ENCODE measurements at places on chromosomes 2 and 18.

DNA sequence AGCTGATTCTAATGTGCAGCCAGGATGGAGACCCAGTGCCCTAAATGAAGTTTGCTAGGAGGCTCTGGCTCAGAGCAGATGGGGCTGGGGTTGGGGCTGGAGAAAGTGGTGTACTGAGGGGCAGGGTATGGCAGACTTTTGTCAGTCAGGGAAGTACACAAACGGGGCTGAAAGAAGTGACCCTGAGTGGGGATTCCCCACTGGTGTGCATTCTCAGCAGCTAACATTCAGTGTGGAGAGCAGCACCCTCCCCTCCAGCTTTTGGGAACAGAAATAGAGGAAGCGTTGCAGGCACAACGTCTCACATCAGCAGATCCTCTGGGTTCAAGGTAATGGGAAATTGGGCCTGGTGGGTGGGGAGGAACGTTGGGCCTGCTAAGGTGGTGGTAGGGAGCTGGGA lies 89.1 kb upstream of the GCFC2 start:
- DNase-seq: no peak

- DNase-seq: no peak
Measured at GRCh38 chr2:6228251-6228650, 536.1 kb downstream of the SOX11 start.

DNA sequence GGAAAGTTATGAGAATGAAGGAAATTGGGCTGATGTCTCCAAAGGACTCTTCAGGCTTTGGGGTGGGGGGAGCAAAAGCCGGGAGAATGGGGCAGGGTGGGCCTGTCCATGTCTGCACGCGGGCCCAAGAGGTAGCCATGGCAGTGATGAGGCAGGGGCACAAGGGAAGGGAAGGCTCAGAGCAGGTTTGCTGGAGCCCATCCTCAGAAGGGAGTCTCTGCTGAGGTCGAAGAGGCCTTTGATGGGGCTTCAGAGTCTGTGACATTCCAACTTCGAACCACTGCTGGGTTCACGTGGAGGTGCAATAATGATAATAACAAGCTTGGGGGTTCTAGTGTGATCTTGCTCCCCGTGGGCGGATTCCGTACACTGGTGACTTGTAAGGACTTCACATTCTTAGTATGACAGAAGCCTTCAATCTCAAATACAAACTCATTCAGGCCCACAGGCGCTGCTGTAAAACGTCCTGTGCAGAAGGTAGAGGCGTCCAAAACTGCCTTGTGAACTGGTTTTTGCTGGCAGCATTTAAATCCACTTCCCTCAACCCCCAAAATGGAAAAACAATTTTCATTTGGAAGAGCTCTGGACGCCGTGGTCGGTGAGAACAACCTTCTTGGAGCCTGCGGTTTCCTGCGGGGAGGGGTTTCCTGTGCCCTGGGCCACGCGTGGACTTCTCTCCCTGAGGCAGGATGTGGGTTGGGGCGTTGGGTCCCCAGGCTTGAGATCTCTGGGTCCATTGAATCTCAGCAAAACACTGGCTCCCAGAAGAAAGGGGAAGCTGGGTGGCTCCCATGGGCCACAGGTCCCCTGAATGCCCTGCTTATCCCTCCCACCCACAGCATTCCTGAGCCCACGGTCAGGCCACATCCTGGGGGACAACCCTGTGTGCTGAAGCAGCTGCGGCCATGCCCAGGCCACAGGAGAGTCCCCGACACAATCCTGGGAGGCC lies 151.0 kb downstream of the TPO start:
- no peak for DNase-seq

DNA sequence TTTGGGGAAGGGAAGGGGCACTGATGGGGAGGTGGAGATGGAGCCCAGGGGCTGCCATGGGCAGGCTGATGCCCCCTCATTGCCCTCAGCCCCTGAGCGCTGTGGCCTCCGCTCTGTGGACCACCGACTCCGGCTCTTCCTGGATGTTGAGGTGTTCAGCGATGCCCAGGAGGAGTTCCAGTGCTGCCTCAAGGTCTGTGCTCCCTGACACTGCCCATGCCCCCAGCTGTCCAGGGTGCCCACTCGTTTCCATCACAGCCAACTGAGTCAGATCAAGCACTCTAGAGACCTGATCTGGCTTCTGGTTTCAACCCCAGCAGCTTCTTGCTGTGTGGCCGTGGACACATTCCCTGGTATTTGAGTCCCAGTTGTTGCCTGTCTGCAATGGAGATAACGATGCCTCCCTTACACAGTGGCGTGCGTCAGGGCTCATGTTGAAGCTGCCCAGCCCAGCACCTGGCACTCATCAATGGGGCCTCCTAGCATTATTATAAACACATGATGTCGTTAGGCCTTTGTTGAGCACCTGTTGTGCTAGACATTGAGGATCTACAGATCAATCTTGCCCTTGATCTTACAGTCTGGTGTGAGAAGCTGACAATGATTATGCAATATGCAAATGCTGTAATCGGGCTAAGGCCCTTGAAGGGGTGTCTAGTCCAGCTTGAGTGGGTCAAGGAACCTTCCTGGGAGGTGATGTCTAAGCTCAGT lies 14.4 kb downstream of the STK11IP start:
- DNase-seq: no peak

GRCh38 chr2:234032279-234032856 lies 18.1 kb upstream of the SPP2 start:
- DNase-seq: no peak

DNA sequence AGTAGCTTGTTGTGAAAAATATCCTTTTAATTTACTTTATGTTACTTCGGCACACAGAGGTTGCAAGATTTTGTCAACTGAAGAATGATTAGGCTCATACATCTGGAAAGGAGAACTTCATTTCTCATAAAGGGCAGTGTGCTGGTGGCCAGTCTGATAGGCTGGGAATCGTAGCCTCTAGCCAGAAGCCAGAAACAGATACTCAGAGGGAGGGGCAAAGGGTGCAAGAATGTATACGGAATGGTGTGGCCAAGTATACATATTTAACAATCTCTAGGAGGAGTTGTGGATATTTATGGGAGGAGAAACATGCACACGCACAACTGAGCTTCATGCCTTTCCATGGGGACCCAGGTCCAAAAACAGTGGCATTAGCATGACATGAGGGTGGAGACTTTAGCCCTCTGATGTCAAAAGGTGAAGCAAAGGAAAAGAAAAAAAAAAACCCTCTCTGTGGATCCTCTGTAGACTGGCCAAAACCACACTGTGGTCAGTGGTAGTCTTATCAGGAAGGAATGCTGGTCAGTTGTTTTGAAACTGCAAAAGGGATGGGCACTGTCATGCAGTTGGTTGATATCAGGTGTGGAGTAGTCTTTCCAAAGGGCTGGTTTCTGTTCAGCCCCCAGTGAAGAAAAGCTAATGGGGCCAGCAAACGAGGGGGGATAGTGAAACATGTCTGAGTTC lies 34.9 kb upstream of the APCDD1 start:
- no peak for DNase-seq

DNA sequence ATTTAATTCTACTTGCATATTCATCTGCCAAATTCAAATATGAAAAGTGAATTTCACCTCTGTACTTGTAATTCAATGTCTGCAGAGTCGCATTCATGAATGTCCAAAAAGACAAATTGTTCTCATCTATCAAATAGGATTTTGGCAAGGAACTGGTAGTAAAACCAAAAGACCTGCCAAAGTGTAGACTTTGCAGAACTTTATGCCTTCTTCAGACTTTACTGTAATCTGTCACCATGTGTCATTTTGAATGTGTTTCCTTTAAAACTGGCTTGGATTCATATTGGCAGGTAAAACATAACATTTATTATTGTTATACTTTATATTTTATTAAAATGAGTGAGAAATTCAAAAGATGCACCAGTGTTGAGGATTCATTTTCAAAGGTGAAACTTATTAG lies 701.9 kb upstream of the LINC00305 start:
- no peak for DNase-seq

- no peak for DNase-seq
Measured at GRCh38 chr18:55549474-55550104, 38.4 kb downstream of the TCF4 start.

DNA sequence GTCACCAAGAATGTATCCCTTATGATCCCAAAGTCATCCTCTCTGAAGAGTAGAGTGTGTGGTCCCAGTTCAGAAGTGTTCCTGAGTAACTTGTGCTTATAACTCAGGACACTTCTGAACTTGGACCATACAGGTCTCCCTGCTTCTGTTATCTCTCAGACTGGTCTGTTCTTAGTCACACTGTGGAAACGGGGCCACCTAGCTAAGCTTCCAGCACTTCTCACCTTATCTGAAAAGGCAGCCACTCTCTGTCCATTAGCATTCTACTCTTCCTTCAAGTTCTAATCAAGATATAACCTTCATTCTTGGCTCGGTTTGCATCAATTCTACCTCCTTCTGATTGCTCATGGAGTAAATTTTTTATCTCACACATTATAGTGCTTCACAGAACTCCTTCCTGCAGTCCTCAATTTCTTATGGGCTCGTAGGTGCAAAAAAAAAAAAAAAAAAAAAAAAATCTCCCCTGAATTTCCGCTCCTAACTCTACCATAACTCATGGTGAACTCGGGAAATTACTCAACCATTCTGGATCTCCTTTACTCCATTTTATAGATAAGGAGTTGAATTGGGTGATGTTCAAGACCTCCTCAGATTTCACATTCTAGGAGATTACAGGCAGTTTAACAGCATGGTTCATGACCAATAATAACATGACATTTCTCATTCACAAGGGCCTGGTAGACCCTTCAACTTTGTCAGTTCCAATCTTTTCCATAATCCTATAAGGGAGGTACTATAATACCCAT lies 108.4 kb downstream of the TACR1 start:
- no peak for DNase-seq

- DNase-seq: no peak
Measured at GRCh38 chr2:42971947-42972736, 179.8 kb upstream of the HAAO start.

GRCh38 chr2:162277381-162277780 lies 34.1 kb upstream of the FAP start:
- no peak for DNase-seq

All from thoracic aorta (tissue), 2 donors.